ENCODE measurements at places on chromosomes 5 and 9. TPM values are rescaled to one million over a fixed set of nuclear protein-coding genes. Genes with fewer than 3 reads are reported as not detected.

Gene PCDHGA10
- 2.1 TPM for total RNA-seq

Gene PDE4D
- 40.8 TPM for total RNA-seq

Gene ACO1
- total RNA-seq, result 16.0 TPM

Gene PCDHA10
- total RNA-seq, result 0.13 TPM

Gene PAEP
- not detected for total RNA-seq

Gene PLPPR1
- not detected for total RNA-seq

Gene SPINK5
- 0.06 TPM for total RNA-seq

Gene QRFP
- total RNA-seq, result not detected

Gene PCDH12
- total RNA-seq, result 22.0 TPM

Gene ADAMTS13
- total RNA-seq, result 3.0 TPM

Gene SLC4A9
- total RNA-seq, result under 0.01 TPM

Gene RIOK2
- total RNA-seq, result 12.6 TPM

Gene PCDHGC5
- total RNA-seq, result 0.32 TPM

Gene PCDHGA5
- 0.49 TPM for total RNA-seq

Gene HSD17B4
- 205 TPM for total RNA-seq

Gene ESM1
- 379 TPM for total RNA-seq

Gene ARL14EPL
- total RNA-seq, result not detected

Gene AK8
- 0.06 TPM for total RNA-seq

Gene CCDC127
- total RNA-seq, result 3.6 TPM

Gene CCDC180
- 0.32 TPM for total RNA-seq

Gene MTREX
- 70.3 TPM for total RNA-seq

Gene PTTG1
- 55.1 TPM for total RNA-seq

Gene DMGDH
- total RNA-seq, result 0.50 TPM

Gene MAMDC2
- 31.2 TPM for total RNA-seq

Gene DND1
- total RNA-seq, result 0.49 TPM

Gene C5orf34
- 3.9 TPM for total RNA-seq

Gene SPAG8
- total RNA-seq, result 0.32 TPM

Gene CTSL
- total RNA-seq, result 94.5 TPM

Gene GZMA
- total RNA-seq, result 0.13 TPM

Gene IFNW1
- not detected for total RNA-seq

Gene GDF9
- total RNA-seq, result not detected

Gene PKD2L2
- not detected for total RNA-seq

Gene DRD1
- total RNA-seq, result not detected

Gene TLX3
- not detected for total RNA-seq

Gene TMEM38B
- 6.3 TPM for total RNA-seq

Gene LOX
- 90.4 TPM for total RNA-seq

Gene SLC27A6
- total RNA-seq, result not detected

Gene FBLL1
- 0.65 TPM for total RNA-seq

Gene KIF24
- 2.3 TPM for total RNA-seq

Gene ZNF883
- total RNA-seq, result 0.50 TPM

Gene NPDC1
- total RNA-seq, result 30.9 TPM

Gene CRHBP
- total RNA-seq, result 0.49 TPM

All from bladder microvascular endothelial cell (primary cell).